ENCODE measurements at places on chromosomes 3 and 15.

GRCh38 chr3:62835554-62836236 is 39.5 kb downstream of the CADPS start:
- no peak for DNase-seq

DNA sequence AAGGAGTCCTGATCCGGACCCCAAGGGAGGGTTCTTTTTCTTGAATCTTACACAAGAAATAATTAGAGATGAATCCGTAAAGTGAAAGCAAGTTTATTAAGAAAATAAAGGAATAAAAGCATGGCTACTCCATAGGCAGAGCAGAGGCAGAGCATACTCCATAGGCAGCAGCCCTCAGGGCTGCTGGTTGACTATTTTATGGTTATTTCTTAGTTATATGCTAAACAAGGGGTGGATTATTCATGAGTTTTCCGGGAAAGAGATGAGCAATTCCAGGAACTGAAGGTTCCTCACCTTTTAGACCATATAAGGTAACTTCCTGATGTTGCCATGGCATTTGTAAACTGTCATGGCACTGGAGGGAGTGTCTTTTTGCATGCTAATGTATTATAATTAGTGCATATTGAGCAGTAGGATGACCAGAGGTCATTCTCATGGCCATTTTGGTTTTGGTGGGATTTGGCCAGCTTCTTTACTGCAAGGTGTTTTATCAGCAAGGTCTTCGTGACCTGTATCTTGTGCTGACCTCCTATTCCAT is 42.2 kb downstream of the C3orf38 start:
- DNase-seq = no peak

GRCh38 chr3:177657243-177657642 is 460.0 kb upstream of the TBL1XR1 start:
- peak; percentile 69 for DNase-seq

DNA sequence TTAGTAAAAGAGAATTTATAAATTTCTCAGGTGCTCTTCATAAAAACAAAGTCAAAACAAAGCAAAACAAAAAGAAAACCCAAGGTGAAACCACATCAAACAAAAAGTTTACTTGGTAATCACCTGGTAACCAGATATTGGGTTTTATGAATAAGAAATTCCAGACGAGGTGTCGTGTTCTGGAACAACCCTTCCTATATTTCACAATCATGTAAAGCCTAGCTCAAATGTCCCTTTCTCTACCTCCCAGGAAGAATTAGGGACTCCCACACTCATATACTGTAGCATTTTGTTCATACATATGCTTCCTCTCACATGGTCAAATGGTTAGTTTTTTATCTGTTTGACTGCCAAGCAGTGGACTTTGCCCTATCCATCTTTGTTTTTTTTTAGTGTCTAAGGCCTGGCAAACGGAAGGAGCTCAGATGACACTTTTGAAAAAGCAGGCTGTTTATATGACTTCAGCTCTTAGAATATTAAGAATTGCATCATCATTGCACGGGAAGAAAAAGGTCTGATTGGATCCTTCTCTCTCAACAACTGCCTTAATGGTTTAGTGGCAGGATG is 326.7 kb upstream of the TBL1XR1 start:
- no peak for DNase-seq

GRCh38 chr15:37368961-37369360 is 268.6 kb upstream of the MEIS2 start:
- no peak for DNase-seq

DNA sequence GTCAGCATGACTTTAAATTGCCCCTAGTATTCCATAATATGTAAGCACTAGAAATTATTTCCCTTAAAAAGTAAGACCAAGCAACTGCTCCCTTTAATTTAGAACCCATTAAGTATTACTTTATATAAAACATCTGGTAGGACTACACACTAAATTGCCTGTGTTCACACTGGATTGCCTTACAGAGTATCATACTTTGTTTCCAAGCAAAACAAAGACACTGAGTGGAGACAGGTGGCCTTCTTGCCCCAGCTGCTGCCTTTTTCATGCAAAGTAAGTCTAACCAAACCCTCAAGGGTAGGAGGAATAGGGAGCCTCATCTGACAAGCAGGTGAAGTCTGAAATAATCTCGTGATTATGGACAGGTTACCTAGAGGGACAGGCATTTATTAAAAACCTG is 87.3 kb downstream of the PEX5L start:
- peak; percentile 84 for DNase-seq

GRCh38 chr3:16511681-16512434 is 1.6 kb downstream of the RFTN1 start:
- no peak for DNase-seq

DNA sequence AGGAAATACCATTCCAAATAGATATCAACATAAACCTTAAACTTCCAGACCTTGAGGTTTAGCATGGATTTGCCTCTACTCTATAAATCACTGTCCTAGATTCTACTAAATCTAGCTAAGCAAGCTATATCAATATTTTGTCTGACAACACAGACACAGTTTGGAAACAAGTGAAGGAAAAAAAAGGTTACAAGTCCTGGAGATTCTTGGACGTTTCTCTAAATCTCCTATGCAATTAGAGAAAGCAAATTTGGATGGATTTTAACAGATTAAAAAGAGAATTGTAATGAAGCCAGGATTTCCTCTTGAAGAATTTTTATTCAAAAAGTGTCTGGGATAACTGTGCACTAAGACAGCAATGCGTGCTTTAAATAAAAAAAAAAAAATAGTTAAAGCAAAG is 441.1 kb upstream of the DPH6 start:
- no peak for DNase-seq

- peak; percentile 26 for DNase-seq
These were observed 35.3 kb downstream of the GBE1 start for GRCh38 chr3:81726132-81726531.

Measured in NCI-H345 (cell line).